ENCODE measurements at places on chromosomes 3 and 15.

DNA sequence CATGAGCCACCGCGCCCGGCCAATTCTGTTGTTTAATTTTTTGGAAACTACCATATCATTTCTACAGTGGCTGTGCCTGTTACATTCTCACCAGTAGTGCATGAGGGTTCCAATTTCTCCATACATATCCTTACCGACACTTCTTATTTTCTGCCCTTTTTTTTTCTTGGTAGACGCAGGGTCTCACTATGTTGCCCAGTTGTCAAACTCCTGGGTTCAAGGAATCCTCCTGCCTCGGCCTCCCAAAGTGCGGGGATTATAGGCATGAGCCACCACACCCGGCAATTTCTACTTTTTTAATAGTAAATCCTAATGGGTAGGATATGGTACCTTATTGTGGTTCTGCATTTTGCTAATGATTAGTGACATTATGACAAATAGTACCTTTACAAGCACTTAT, 9.6 kb downstream of the AMIGO3 start:
- DNase-seq, result no peak

- no peak for DNase-seq
Observed at GRCh38 chr15:92665100-92665555, 9.6 kb upstream of the FAM174B start.

DNA sequence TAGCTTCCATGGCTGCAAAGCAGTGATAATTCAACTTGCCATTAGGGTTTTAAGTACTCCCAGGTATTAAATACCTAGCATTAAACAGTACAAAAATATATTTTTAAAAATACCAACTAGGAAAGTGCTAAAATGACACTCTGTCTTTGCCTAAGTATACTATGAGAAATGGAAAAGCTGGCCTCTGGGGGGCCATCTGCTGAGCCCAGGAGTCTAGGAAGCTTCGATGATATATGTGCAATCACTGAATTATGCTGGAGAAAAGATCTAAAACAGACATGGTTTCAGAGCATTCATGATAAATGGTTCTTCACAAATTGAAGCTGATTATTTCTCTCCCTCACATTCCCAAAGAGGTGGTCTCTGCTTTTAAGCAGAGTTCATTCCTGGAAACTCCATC, 191.8 kb downstream of the OPA1 start:
- DNase-seq, result no peak

GRCh38 chr3:131224886-131225550, 156.6 kb upstream of the NUDT16 start:
- DNase-seq, result no peak

DNA sequence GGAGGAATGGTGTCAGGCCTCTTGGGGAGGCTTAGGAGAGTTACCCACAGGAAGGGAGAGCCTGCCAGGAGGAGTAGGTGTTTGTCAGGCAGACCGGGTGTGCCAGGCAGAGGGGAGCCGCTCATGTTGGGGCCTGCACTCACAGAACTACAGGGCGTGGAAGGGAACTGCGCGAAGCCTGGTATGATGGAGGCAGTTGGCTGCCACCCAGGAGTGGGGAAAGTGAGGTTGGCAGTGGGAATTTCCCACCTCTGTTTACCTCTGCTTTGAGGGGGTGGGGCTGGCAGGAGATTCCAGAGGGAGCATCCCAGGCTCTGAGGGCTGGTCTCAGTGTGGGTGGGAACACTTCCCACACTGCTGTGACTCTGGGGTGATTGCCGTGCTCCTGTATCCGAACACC, 99.9 kb downstream of the SLCO3A1 start:
- peak; percentile 71 for DNase-seq

DNA sequence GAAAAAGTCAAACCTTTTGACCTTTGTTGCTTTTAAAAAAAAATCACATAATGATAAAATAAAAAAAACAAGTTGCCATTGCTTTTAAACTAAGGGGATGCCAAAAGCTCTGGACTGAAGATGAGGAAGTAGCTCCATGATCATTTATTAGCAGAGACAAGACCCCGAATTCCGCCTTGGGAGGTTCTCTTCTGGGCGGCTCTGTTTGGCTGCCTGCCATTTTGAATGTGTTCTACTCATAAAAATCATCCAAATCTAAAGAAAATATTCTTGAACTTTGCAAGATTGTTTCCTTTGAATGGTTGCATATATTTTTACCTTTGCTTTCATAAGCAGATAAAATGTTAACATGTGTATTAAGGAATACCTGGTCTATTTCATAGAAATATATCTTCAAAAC, 63.8 kb downstream of the NCEH1 start:
- DNase-seq, result no peak

GRCh38 chr3:182142928-182143327, 431.2 kb downstream of the SOX2 start:
- peak; percentile 26 for DNase-seq

GRCh38 chr3:141073580-141073979, 22.4 kb downstream of the SPSB4 start:
- DNase-seq, result peak; percentile 17

GRCh38 chr3:85627932-85628331, 669.1 kb downstream of the CADM2 start:
- DNase-seq, result peak; percentile 90

GRCh38 chr3:8482263-8482662, 19.4 kb upstream of the LMCD1 start:
- DNase-seq, result no peak

DNA sequence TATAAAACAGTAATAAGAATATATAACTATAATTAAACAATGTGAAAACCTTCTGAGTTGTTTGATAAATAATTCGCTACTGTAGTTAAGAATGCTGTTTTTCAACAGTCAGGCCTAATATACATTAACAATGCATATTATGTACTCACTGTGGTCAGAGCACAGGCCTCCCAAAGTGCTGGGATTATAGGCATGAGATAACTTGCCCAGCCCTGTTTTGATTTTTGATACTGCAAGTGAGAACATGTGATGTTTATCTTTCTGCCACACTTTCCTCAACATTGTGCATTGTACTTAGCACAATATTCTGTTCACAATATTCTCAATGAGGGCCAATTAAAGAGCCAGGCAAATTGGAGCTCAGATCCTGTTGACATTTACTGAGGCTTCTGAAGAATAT, 274.5 kb upstream of the RARB start:
- peak; percentile 42 for DNase-seq

DNA sequence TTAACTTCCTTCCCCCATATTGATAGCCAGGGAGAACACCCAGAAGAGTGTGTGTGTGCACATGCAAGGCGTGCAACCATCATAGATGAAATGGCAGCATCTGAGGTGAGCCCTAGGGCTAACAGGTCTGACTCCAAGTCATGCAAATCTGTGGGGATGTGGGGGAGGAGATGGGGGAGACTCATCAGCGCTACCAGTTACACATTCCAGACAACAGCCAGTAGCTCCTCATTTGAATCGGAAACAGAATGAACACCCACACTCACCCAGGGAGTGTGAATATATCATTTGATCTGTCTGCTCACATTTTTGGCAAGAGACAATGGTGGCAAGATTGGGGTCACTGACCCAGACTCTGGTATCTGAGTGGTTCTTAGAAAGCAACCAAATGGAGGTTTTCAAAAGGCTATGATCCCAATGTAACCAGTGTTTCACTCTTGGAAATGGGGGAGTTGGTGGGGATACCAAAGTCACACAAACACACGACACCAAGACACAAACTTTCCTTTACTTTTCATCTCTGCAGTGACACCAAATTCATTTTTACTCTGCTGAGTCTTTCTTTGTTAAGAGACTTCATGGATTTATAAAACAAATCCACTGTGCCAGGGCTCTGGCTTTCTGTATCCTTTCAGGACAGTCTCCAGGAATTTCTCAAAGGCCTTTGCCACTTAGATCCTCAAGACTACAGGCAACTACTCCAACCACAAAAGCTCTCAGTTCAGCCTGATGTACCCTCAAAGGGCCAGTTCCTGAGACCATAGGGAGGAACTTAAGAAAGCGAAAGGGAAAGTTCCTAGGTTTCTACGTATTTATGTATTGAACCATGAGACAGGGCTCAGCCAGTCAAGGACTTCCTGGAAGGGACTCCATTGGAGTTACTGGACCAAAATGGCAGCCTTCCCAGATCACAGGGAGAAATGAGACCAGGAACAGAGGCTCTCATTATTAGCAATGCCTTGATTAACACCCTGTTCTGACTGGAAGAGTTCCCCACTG, 2.2 kb downstream of the CDCP1 start:
- DNase-seq, result no peak

DNA sequence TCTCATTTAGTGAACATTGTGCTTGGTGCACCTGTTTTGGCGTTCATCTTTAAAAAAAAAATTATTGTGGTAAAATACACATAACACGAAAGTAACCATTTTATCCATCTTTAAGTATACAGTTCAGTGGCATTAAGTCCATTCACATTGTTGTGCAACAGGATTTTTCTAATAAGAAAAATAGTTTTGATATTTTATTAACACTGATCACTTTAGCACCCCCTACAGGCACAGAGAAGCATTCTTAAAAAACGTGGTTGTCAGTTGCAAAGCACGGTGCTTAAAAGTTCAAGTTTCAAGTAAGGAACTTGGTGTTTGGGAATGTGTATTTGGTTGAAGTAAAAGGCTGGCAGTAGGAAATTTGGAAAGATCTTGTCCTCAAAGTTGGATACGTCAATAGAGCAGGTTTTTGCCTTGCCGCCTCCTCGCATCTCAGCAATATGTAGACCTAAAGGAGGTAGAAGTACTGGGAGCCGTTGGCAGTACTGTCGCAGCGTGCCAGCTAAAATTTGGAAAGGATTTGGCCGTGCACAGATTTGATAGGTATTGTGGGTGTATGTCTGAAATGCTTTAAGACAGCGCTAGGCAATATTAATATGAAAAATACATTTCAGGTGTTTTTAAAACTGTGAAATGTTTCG, 110.4 kb downstream of the LRRC28 start:
- peak; percentile 25 for DNase-seq

GRCh38 chr3:17642474-17642873, 100.0 kb downstream of the TBC1D5 start:
- DNase-seq, result no peak

DNA sequence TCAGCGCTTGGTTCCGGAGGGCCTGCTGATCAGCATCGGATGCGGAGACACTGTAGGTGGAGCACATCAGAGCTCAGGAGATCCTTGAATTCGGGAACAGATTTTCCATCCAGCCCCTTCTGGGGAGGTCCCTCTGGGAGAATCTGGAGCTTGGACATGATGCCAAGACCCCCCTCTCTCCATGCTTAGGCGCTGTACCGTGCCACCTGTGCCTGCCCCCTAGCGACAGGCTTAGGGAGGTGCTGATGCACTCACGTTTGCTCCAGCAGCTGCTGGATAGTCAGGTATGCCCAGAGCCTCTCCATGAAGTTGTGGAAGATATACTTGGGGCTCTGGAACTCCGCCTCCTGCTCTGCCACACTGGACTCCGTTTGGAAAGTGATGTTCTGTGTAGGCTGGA, 9.7 kb downstream of the ITIH4 start:
- peak; percentile 49 for DNase-seq

DNA sequence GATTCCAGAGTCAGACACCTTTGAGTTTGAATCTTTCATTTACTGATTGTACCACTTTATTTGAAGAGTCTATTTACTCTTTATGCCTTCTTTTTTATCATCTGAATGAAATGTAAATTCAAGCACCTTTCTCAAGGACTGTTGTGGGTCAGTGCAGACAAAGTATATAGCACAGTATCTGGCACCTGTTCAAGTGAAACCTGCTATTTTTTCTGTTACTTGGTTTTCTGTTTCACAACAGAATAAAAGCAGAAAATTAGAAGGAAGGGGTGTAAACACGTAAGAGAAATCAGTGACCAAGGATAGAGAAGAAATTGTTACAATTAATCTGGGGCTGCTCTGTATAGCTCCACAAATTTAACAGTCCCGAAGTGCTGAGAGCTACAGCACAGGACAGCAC, 357.4 kb downstream of the RSL24D1 start:
- DNase-seq, result no peak

DNA sequence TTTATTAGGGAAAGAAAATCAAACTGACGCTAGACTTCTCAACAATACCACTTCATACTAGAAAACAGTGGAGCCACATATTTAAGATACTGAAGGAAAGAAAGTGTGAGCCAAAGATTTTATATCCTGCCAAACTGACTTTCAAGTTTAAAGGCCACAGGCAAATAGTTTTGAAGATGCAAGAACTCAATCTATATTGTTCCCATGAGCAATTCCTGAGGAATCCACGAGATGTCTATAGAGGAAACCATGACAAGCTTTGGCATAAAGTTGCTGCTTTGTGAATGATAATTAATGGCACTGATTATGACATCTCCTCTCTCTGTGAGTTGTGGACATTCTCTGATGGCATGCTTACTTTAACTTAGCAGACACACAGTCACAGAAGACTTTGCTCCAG, 276.1 kb upstream of the GOLGA6L4 start:
- no peak for DNase-seq

DNA sequence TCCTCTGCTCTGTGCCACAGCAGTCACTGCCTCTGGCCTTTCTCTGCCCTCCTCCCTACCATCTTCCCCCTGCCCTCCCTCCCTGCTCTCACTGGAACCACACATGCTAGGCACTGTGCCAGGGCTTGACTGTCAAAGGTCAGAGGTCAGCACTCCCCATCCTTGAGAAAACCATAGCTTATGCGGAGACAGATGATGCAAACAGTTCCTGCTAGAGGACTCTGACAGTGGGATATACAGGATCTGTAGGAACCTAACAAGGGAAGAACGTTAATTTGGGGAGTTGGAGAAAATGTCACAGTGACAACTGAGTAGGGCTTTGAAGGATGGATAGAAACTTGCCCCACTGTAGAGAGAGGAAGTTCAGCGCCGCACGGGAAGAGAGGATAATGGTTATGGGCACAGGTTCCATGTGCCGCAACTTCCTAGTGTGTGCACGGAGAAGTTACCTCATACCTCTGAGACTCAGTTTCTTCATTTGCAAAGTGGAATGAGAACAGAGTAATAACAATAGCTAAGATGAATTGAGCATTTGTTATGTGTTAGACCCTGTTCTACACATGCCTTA, 29.3 kb upstream of the XYLB start:
- DNase-seq, result peak; percentile 4

- no peak for DNase-seq
Observed at GRCh38 chr3:20344400-20344959, 158.5 kb upstream of the SGO1 start.

- peak; percentile 76 for DNase-seq
Observed at GRCh38 chr3:100008081-100008698, 106.1 kb downstream of the FILIP1L start.

- DNase-seq, result peak; percentile 92
Observed at GRCh38 chr15:59401824-59402569, 29.3 kb upstream of the MYO1E start.

DNA sequence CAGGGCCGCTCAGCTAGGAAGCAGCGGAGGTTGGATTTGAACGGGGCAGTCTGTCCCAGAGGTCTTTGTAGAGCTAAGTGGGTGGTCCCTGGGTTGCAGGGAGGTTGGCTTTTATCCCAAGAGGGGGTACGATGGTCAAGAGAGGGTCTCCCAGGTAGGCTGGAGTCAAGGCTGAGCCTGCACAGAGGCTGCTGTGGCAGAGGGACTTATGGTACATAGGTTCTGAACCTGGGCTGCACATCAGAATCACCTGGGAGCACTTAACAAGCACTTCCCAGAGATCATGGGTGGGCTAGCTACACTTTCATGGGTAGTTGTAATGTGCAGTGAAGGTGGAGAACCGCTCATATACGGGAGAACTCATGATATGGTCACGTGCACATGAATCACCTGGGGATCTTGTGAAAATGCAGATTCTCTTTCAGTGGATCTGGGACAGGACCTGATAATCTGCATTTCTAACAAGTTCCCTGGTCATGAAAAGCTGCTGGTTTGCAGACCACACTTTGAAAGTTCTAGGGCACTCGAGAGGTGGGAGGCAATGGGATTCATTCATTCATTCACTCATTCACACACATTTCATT, 2.9 kb upstream of the RASGRF1 start:
- no peak for DNase-seq

Data from NCI-H69 (cell line).